ENCODE measurements at places on chromosomes 2 and 18.
A peak's percentile ranks its signal among the peaks of the same experiment; 100 is the strongest.

DNA sequence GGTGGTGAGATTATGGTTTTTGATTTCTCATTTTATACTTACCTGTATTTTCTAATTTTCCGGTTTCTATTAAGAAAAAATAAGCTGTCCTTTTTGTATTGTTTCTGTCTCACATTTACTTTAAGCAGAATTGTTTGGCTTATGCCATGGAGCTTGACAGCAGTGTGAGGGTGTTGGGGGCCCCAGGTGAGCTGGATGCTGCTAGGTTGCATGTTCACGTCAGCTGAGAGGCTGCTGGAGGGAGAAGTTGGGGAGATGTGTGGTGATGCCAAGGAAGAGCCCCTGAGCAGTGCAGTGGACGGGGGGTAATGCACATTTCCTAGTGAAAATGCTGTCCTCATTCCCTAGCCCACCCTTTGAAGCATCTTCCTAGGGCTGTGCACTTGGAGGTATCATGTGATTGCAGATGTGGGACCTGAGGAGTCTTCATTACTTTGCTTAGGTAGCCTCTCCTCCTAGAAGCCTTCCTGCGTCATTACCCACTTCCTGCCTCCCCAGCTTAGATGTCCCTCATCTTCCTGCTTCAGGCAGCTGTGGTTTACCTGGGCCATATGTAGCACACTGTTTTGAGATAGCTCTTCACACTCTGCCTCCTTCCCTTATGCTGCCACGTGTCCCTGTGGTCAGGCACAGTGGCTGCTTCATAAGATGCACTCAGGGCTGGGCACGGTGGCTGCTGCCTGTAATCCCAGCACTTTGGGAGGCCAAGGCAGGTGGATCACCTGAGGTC lies 16.2 kb downstream of the ATG16L1 start:
- DNase-seq: no peak

DNA sequence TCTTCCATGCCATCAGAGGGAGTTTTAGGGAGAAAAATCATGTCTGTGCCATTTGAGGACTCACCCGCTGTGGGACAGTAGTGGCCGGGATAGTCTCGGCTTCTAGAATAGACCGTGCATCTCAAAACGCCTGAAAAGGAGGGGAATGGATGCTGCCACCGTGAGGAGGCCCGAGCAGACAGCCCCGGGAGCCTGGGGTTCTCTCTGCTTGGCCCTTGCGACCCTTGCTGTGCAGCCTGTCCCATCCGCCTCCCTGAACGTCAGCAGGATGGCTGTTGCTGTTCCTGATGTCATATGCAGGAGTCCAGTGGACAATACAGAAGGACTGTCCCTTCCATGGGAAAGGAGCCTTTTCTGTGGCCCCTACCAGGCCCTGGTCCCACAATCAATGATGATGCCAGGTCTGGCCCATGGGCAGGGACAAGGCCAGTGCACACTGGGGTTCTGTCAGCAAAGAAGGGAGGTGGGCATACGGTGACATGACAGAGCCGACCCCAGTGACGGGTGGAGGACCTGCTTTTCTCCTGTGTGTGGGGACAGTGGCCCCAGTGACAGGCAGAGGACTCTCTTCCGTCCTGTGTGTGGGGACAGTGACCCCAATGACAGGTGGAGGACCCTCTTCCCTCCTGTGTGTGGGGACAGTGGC lies 58.8 kb downstream of the ACKR3 start:
- DNase-seq: no peak

- peak; percentile 94 for DNase-seq
Observed at GRCh38 chr2:141341444-141341843, 789.4 kb downstream of the LRP1B start.

GRCh38 chr2:152556506-152556905 lies 160.8 kb downstream of the PRPF40A start:
- no peak for DNase-seq

- DNase-seq: no peak
Observed at GRCh38 chr18:49630246-49630699, 68.4 kb downstream of the LIPG start.

Measured in ELR (cell line).